OCI-M1 (cell line): ENCODE measurements at places on chromosomes 7 and 10.

- DNase-seq: no peak
Observed at GRCh38 chr7:83085299-83085698, 77.4 kb downstream of the PCLO start.

GRCh38 chr7:57363321-57363720 is 86.7 kb upstream of the ZNF716 start:
- DNase-seq: no peak

GRCh38 chr10:131056091-131056579 is 255.4 kb downstream of the TCERG1L start:
- DNase-seq: no peak

- DNase-seq: no peak
Observed at GRCh38 chr7:1068619-1069018, 19.3 kb upstream of the GPER1 start.

GRCh38 chr10:116744163-116744753 is 1.9 kb upstream of the HSPA12A start:
- DNase-seq: no peak

GRCh38 chr10:16809074-16809718 is 8.0 kb downstream of the RSU1 start:
- DNase-seq: peak; percentile 75
